HuH-7.5 (cell line): ENCODE measurements at places on chromosomes 3 and 15.

DNA sequence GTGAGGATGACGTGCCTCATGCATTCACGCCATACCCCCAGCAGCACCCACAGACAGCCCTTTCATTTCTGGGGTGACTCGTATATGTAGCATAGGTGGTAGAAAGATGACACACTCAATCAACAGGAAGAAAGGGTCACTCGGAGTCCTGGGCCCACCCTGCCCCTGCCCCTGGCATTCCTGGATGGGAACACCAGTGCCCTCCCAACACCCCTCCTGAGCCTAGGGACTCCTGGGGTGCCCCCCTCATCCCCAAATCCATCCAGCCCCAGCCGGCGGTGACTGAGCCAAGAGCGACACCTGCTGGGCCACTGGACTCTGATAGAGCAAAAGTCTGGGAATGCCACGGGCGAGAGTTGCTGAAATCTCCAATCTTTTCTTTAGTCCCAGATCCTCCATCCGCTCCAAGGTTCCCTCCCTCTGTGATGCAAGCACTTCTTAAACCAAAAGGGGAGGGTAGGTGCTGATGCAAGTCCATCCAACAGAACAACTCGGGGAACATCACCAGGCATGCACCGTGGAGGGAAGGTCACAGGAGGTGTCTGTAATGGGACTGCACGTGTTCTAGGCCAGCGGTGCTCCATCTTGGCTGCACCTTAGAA is 31.1 kb downstream of the ACAN start:
- DNase-seq = peak; percentile 47

DNA sequence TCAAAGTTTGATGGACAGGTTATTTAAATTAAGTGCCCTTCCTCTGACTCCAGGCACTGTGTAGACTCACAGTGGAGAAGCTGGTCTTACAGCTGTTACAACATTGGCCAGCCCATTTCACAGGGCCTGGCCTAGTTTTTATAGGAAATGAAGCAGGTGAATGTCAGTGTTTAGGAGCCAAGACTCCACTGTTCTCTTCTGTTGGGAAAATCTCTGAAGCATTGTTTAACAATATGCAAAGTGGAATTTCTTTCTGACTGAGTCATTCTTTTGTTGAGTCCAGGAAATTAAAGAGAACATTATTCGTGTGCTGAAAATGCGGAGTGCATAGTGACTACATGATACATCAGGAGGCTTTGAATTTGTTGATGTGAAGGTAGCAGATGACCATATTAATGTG is 64.7 kb downstream of the ARRDC4 start:
- no peak for DNase-seq

GRCh38 chr3:187743195-187744141 is 1.8 kb downstream of the BCL6 start:
- no peak for DNase-seq

GRCh38 chr3:175422744-175423143 is 563.6 kb downstream of the NAALADL2 start:
- no peak for DNase-seq

GRCh38 chr3:175226444-175226843 is 367.3 kb downstream of the NAALADL2 start:
- DNase-seq = no peak

GRCh38 chr15:59558851-59559250 is 52.7 kb upstream of the GCNT3 start:
- DNase-seq = no peak
